ENCODE measurements at places on chromosomes 1 and 21.

GRCh38 chr1:31577515-31578192 lies 1.3 kb downstream of the TINAGL1 start:
- DNase-seq: no peak

DNA sequence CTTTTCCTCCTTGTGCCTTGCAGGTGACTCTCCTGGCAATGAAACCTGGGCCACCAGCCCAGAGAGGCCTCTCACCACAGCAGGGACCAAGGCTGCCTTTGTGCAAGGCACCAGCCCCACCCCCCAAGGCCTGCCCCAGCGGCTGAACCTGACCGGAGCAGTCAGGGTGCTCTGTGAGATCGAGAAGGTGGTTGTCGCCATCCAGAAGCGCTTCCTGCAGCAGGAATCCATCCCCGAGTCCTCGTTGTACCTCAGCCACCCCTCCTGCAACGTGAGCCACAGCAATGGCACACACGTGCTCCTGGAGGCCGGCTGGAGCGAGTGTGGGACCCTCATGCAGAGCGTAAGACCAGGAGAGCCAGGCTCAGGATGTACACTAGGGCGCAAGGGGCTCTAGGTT lies 51.7 kb downstream of the UMODL1 start:
- DNase-seq: no peak

DNA sequence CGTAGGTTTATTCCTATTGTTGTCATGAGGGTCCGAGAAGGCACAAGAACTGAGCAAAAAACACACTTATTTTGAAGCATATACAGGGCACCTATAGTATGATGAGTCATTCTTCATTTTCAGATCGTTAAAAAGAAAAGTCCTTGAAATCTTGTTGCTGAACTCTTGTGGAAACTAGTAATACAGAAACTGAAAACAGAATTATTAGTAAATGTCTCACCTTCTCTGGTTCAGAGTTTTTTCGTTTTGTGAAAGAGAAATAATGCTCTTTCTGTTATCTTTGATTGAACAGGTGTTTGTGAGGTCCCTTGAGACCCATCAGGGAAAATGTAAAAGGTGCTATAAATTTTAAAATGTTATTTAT lies 102.0 kb upstream of the COA6 start:
- no peak for DNase-seq

GRCh38 chr1:243379706-243380105 lies 123.9 kb downstream of the SDCCAG8 start:
- no peak for DNase-seq

GRCh38 chr1:204139952-204140351 lies 11.9 kb downstream of the ETNK2 start:
- DNase-seq: no peak

- DNase-seq: no peak
These were observed 136.0 kb upstream of the CYYR1 start for GRCh38 chr21:26709090-26709489.

DNA sequence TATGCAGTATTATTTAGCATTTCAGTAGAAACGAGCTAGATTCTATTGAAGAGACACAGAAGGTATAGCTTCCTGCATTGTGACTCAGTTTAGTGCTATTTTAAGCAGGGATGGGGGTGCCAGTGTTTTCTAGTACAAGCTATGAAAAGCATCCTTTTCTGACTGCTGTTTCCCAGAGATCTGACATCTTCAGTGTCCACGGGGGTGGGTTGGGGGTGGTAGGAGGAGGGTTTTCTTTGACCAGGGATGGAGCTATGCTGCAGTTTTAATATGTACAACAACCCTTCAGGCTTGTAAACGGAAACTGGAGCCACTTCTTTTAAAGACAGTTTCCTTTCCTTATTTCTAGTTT lies 2.7 kb upstream of the NEGR1 start:
- no peak for DNase-seq

- no peak for DNase-seq
These were observed 14.9 kb downstream of the TCP10L start for GRCh38 chr21:32570456-32570855.

DNA sequence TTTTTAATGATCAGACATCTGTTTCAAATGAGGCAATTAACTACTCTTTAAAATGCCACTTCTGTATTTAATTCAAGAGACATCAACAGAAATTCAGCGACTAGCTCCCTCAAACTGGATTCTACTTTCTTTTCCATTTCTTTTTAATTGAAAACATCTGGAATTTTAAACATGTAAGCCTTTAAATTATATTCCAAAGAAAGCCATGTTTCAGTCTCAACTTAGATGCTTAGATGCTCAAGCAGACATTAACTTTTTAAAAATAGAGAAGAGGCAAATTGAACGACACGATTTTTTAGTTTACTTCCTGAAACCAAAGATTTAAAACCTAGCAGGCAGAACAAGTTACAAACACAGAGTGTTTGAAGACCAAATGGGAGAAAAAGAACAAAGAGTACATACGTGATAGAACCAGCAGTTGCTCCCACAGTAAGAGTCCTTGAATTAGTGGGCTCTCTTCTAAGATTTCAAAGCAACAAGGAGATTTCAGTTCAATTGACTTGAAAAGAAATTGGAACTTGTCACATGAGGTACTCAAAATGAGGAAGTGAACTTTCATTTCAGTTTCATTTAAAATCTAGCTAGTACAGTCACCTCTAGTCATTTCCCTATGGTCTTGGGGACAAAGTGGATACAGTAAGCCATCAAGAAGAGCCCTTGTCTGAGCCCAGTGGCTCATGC lies at the start of gene CTSS:
CTSS (minus strand) TSS at position 483 of the 681 bp plus-strand sequence. CDS start 1,015 bp downstream, outside the sequence.
- DNase-seq: no peak

DNA sequence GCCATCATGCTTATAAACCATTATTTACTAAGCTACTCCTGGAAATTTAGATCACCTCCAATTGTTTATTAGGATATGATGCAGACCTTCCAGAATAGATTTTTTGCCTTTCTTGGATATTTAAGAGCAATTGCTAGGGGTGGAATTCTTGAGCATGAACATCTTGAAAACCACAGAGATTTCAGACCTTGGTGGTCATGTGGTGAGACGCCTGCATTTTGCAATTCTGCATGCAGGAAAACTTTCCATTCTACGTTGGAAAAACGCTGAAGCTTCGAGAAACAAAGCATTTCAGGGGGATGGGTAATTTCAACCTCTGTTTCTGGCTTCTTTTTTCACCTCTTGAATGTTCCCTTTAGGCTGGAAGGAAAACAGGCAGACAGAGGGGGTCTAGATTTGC lies 596.3 kb downstream of the KIF26B start:
- no peak for DNase-seq

DNA sequence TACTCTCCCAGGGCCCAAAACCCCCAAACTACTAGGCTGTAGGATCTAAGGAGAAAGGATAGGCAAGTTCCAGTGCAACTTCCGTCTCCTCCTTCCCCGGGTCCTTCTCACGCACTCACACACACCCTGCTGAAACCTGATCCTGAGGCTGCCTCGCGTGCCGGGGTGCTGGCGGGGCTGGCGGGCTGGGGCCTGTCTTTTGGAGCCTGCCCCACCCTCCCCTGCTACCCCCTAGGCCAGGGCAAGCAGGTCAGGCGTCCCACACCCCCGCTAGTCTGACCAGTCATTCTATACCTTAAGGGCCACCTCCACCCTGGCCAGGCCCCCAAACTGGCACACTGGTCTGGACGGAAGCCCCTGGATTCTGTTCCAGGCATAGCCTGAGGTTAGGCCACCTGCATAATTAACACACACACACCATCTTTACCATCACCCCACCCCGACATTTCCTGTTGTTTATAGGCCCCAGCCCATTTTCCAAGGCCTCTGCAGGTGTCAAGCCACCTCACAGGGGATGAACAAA lies 48.3 kb upstream of the ARTN start:
- DNase-seq: no peak

DNA sequence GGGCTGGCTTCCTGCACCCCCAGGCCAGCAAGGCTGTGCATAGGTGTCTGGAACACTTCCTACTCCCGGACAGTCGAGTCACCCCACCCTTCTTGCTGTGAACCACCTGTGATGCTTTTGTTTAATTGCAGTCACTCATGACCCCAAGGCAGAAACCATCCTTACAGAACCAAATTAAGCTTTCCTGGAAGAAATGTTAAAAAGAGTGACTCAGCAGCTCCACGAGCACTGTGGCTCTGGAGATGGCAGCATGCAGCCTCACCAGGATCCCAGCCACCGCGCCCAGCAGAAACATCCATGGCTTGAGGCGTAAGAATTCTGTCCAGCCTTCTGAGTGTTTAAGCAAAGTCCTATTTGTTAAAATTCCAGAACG lies 28.8 kb downstream of the SNAP47 start:
- DNase-seq: no peak

DNA sequence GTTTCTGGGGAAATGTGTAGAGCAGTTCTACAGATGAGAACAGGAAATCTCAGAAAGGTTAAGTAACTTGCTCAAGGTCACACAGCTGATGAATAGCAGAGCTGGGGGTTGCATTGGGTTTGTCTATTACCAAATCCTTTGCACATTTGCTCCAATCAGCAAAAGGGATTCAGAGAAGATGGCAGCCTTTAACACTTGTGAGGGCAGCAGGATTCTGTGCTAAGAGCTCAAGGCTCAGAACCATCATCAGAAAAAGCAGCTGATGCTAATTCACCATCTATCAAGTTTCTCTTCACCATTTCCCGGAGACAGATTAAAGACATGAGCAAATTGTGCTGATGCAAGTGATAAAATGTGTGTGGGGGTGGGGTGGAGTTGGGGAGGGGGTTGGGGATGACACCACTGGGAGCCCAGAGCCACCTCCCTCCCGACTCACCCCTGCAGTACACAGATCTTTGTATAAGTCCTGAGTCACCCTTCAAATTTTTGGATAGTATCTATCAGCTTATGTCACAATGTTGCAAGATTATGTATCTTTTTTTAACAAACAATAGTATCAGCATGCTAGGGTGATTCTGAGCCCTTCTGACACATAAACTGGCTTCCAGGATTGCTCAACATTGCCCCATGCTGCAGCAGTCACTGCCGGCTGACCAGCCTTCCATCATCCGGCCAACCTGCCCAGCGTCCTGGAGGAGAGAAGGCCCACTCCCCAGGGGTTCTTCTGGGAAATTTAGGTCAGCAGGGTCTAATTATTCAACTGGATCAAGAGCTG lies 2.8 kb upstream of the SPSB1 start:
- no peak for DNase-seq

GRCh38 chr1:47436979-47437446 lies 831 bp upstream of the FOXD2 start:
- DNase-seq: no peak

DNA sequence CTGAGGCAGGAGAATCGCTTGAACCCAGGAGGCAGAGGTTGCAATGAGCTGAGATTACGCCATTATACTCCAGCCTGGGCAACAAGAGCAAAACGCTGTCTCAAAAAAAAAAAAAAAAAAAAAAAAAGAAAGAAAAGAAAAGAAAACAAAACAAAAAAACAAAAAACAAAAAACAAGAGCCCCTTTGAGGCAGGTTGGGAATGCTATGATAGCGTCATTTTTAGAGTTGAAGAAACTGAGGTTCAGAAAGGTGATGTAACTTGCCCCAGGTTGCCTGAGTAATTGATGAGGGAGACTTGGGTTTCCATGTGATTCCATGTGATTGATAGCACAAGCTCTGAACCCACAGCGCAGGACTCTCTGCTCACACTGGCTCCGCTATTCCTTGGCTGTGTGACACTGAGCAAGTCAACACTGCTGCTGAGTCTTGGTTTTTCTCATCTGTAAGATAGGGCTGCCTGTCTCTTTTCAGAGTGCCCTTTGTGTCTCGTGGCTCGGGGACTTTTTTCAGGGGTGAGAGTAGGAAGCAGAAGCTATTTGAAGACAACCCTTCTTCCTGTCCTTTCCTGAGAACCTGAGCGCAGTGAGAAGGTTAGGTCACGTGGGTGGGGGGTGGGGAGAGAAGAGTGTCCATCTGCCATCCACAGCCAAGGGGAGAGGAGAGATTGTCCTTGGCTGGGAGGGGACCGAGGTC lies 2.5 kb downstream of the CNR2 start:
- DNase-seq: no peak

GRCh38 chr21:30942192-30942591 lies 60.8 kb upstream of the KRTAP11-1 start:
- no peak for DNase-seq

GRCh38 chr1:68459796-68460195 lies 10.0 kb upstream of the RPE65 start:
- DNase-seq: no peak

GRCh38 chr1:223512057-223512456 lies 118.8 kb downstream of the CCDC185 start:
- no peak for DNase-seq

DNA sequence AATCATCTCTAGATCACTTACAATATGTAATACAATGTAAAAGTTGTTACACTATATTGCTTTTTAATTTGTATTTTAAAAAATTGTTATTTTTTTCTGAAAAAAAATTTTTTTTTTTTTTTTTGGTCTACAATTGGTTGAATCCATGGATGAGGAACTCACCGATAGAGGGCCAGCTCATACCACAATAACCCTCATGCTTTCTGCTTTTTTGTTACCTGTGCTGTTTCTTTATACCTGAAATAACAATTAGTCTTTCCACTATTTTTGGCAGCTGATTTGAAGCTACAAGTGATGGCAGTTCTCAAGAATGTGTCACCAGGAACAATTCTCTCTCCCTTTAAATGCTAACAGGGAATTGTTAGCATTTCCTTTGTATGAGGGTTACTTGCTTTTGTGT lies 12.0 kb downstream of the SMG7 start:
- DNase-seq: no peak

- no peak for DNase-seq
These were observed 5.7 kb downstream of the TRIM46 start for GRCh38 chr1:155179112-155180031.

Measured in activated CD4-positive, CD25-positive, alpha-beta regulatory T cell treated with anti-CD3 and anti-CD28 coated beads, Interleukin-2, amount 50 U/mL, for 16 hours (primary cell).